ENCODE measurements at places on chromosomes 6 and 20.

DNA sequence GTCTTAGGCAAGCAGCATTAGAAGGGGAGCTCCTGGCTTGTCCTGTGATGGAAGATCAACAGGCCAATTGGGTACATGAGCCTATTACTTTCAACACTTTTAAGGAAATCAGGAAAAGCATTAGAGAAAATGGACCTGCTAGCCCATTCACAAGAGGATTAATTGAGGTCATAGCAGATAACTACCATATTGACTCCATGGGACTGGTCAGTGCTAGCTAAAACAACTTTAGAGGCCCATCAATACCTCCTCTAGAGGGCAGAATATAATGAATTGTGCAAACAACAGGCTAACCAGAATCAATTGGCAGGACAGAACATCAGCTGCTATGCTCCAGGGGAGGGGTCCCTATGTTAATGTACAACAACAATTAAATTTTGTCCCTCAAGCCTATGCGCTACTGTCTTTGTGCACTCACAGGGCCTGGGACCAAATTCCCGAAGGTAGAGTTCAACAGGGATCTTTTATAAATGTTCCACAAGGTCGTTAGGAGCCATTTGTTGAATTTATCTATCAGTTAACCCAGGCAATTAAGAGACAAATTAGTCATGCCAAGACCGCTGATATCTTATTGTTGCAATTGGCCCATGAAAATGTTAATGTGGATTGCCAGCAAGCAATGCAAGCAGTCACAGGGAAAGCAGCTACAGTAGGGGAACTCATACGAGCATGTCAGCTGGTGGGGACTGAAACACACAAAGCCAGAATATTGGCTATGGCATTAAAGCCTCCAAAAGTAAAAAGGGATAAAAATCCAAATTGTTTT lies 106.6 kb upstream of the BTN3A2 start:
- DNase-seq = no peak

DNA sequence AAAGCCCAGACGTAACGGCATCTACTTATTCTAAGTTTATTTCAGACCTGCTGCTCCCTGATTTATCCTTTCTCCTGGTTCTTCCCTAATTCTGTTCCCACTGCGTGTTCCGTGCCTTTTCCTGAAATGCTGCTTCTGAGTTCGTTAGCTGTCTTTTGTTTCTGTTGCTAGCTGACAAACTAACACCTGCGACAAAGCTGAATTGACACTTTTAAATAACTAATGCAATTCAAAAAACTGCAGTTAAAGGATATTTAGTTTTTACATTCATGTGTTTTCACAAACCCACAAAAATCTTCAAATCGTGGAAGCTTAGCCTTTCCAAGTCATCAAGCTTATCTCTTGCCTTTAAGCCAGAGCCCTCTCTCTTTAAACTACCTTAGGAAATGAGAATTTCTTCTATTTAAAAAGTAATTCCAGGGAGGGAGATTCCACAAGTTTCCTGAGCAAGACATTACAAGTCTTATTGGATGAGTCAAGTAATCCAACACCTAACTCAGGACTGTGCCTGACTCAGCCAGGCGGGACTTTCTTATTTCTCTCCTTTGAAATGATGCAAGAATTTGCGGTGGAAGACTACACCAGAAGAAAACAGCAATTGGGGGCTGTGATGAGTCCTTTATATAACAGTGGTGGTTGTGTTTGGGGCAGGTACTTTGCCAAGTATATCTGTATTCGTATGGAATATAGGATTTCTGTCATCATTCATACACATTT lies 6.3 kb downstream of the ADTRP start:
- no peak for DNase-seq

- DNase-seq = peak; percentile 56
Measured at GRCh38 chr6:28542440-28543296, 17.0 kb downstream of the GPX5 start.

GRCh38 chr20:48600470-48600945 lies 227.3 kb downstream of the PREX1 start:
- DNase-seq = no peak

DNA sequence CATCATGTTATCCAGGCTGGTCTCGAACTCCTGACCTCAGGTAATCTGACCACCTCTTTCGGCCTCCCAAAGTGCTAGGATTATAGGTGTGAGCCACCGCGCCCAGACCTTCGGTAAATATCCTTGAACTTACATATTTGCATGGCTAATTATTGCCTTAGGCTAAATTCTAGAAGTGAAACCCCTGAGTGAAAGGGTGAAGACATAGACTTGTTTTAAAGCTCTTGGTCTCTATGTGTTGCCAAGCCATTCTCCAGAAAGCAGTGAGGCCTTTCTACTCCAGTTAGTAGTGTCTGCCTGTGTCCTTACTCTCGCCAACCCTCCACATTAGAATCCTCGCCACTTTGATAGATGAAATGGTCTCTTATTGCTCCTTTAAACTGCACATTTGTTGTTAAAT lies 2.6 kb upstream of the NOTCH4 start:
- DNase-seq = no peak

DNA sequence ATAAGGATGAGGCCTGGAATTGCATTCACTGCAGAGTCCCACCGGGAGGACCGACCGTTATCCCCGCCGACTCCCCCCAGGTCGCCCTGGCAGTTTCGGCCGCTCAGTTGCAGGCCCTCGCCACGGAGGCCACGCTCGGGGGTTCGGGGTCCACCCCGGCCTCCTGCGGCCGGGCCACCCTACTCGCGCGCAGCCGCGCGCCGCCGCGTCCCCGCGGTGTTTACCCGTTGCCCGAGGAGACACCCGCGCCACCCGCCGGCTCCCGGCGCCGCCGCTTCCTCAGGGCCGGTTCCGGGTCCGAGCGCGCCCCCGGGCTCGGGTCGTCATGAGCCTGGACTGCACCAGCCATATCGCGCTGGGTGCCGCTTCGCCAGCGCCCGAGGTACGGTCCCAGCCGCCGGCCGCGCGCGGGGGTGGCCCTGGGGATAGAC lies at the start of gene CCDC170:
CCDC170 (plus strand) TSS at position 214 of the 431 bp plus-strand sequence; CDS start at position 326, 112 bp downstream.
- DNase-seq = no peak

- DNase-seq = no peak
Measured at GRCh38 chr6:118288355-118289124, 259.6 kb upstream of the PLN start.

DNA sequence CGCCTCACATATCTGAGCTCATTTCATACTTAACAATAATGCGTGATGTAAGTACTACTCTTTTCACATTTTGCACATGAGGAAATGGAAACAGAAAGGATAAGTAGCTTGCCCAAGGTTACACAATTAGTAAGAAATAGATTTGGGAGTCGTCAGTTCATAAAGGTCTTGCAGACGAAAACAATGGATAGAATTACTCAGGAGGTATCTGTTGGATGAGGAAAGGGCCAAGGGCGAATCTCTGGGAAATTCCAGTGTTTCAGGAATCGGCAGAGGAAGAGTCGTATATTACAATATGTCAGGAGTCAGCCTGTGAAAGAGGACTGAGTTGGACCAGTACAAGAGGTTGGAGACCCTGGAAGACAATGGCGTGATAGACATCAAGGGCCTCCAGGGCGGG lies 12.8 kb upstream of the EDN1 start:
- no peak for DNase-seq

DNA sequence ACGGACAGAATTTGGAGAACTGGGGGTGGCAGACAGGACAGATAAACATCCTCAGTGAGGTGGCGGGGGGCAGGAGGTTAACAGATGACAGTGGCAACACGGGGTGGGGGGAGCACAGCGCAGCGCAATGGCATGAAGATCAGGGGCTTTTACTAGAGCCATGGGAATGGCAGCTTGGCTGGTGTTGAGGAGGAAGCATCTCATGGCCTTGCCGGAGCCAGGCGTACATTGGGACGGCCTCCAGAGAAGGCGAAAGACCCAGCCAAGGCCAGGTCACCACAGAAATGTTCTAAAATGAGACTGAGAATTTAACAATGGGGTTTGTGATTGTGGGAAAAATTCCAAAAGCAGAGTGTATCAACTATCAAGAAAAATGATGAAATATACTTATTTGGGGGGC lies 173.0 kb downstream of the PRKN start:
- no peak for DNase-seq
